Activated CD4-positive, alpha-beta T cell treated with anti-CD3 and anti-CD28 coated beads for 1 hour (primary cell): ENCODE measurements at places on chromosomes 11 and 22.

- DNase-seq: no peak
Observed at GRCh38 chr11:63543711-63544110, 7.1 kb downstream of the PLAAT4 start.

DNA sequence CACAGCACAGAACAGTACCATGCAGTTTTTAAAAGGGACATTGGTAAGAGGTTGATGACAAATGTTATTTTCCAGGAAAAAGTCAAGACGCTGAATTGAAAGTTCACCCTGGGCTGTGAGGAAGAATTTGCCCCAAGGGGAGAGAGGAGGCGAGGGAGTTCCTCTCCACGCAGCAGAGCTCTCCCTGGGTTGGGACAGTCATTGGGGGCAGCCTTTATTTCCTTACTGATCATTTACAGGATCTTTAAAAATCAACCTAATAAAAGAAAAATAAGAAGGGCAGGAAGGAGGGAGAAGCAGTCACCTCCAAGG lies 49.9 kb upstream of the WNT7B start:
- no peak for DNase-seq

- DNase-seq: no peak
Observed at GRCh38 chr22:45582955-45583320, 80.3 kb downstream of the FBLN1 start.

GRCh38 chr11:15810525-15810924 lies 545.8 kb downstream of the SOX6 start:
- no peak for DNase-seq

GRCh38 chr22:35839841-35840301 lies 122.2 kb downstream of the APOL5 start:
- DNase-seq: no peak

DNA sequence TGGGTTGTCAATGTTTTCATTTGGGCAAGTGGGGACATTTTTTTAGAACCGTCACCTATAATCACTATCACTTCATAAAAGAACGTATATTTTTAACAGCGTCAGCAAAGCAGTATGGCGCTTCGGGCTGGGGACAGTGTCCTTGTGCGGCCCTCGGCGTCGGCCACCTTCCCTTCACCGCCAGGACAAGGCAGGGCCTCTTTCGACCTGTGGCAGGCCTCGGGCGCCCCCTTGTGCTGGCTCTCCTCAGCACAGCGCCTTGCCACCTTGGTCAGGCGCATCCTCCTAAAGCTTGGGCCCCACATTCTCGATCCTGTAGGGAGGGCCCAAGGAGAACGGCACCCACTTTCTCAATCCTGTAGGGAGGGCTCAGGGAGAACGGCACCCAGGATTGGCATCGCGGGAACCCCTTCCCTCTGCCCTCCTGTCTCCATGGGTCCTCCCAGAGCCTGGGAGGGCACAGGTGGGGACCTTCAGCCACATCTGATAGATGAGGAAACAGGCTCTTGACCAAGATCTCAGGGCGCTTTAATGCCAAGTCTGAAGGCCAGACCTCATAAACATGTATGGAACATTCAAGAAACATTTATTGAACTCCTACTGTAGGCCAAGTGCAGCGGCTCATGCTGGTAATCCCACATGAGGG lies 11.5 kb upstream of the FADD start:
- DNase-seq: peak; percentile 25

- no peak for DNase-seq
Observed at GRCh38 chr11:18056561-18057181, 10.6 kb upstream of the TPH1 start.

DNA sequence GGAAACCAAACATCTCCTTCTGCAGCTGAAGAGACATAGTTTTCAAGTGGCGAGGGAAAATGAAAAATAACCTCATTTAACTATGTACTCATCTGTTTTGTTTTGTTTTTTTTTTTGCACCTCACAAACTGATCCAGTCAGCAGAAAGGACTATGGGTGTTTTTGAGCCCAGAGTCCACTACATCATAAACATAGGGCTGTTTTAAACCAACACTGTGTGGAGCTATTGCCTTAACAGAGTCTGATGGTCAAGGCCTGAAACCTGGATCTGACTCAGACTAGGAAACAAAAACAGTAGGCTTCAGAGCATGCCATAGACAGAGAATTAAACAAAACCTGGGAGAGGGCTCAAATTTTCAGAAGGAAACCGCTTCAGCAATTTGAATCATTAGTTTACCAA lies 99.3 kb upstream of the FSHB start:
- no peak for DNase-seq

DNA sequence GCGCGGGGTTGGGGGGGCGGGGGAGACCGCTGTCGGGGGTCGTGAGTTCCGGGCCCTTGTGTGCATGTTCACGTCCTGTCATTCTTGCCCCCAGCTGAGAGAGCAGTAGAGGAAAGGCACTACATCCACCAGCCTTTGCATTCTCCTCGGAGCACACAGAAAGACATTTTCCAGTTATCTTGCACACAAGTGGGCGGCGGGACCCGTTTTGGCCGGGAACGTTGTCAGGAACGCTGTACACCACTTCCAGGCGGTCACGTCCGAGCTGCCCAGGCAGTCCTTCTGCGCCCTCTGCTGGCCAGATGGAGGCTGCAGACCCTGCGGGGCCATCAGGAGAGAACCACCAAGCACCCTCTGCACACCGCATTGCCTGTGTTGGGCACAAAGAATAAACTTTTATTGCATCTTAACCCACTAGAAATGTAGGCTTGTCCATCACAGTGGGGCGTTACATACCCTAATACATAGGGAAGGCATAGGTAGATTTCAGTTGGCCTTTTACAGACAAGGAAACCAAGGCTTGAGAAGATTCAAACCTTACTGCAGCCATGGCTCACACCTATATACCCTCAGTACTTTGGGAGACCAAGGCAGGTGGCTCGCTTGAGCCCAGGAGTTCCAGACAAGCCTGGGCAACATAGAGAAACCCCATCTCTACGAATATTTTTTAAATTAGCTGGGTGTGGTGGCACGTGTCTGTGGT lies 2.8 kb upstream of the CDKN1C start:
- DNase-seq: peak; percentile 74

DNA sequence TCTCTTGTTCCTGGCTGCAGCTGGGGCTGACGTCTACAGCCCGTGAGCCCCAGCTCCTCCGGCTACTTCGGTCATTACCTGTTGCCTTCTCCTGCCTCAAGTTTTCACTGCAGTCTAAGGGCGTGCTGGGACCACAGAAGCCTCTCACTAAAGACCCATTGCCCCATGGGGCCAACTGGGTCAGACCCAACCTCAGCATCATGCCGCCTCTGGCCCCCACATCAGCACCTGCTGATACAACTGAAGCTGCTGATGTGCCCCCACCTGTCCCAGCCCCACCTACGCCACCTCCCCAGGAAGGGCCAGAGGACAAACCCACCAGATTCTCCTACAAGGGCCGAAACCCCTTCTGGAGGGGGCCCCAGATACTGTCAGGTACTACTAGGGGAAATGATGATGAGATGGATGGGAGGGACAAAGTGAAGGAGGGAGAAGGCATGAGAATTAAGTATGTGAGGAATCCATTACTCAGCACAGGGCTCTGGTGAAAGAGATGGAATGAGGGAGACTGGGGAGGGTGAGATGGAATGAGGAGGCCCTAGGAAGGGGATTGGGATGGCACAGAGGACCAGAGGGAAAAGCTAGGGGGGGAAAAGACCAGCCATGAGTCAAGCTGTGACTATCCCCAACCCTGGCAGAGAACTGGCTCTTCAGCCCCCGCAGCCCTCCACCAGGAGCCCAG lies 5.1 kb downstream of the C11orf42 start:
- DNase-seq: no peak

DNA sequence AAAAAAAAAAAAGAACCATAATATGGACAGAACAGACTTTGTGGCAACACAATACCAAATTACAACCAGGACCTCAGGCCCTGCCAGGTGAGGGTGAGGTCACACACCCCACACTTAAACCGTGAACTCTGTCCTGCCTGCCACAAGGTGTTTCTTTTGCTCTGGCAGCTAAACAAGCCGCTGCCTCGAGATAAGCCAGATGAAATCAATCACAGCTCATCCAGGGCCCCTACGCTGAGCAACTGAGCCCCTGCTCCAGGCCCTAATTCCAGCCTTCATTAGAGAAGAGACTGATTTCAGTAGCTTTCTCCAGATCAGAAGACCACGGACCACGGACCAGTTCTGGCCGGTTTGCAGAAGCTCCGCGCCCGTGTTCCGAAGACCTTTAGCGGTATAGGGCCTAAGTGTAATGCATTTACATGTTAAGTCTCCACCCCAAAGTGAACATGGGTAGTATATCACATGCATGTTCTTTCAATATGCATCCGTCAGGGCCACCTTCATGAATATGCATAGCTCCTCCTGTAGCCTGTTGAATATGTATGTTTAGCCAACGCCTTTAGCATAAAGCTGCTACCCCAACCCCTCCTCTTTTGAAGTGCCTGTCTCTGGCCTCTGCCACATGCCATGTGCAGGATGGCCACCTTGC lies 14.8 kb upstream of the RAC2 start:
- DNase-seq: no peak

DNA sequence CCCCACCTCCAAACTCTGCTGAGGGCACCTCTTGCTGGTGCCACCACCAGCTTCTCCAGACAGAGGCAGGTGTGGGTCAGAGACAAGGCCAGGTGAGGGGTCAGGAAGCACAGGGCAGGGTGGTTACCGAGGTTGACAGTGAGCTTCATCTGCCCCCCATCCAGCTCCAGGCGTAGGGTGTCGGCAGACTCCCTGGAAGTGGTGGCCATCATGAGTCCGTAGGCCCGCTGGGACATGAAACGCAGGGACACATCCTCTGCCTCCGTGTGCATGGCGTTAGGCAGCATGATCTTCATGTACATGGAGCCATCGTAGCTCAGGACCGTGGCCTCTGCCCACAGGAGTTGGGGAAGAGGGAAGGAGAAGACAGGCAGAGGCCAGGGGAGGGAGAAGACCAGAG lies 62.8 kb downstream of the NRXN2 start:
- no peak for DNase-seq

DNA sequence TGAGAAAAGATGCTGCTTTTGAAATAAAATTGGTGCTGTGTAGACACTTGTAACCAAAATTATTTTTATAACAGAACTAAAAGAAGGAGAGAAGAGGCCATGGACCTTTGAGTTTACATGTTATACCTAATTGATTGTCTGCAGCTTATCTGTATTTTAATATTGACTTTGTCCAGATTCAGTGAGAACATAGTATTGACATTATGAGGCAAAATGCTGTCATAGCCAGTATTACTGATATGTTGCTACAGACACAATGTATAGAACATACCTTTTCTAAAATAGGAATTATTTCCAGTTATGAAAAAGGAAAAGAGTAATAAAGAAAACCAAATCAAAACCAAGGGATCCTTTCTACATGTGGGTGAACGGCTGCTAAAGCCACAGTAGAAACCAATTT lies 11.5 kb upstream of the TECTA start:
- no peak for DNase-seq

- no peak for DNase-seq
Observed at GRCh38 chr11:115164774-115165173, 339.4 kb downstream of the CADM1 start.

DNA sequence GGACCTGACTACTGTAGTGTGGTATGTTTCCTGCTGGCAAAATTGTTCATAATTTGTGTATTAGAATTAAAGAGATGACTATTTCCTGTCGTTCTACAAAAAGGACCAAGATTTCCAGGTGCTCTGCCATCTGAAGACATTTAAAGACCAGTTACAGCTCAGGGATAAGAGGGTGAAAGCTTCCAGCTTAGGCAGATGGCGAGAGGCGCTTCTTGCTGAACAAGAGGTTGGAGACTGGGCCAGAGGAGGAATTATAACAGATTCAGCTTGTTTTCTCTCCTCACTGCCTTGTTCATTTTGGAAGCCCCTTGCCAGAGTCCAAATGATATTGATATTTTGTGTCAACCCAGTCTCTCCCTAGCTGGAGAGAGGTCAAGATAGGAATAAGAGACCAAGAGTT lies 23.1 kb upstream of the NNMT start:
- DNase-seq: no peak

- DNase-seq: peak; percentile 49
Observed at GRCh38 chr11:33893711-33894397, 2.0 kb upstream of the LMO2 start.

DNA sequence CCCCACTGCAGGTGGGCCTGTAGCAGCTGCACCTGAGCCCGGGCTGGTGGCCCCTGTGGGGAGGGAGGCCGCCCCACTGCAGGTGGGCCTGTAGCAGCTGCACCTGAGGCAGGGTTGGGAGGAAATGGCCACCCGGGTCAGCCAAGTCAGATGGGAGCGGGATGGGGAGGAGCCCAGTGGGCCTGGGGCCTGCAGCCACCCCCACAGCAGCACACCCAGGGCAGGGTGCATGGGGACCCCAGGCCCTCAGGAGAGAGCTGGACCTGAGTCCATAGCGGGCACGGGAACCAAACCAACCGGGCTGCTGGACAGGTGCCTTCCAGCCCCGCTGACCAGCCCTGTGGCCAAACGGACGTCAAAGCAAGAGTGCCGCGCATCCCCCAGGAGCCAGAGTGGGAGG lies 61.7 kb downstream of the BRD1 start:
- peak; percentile 5 for DNase-seq

DNA sequence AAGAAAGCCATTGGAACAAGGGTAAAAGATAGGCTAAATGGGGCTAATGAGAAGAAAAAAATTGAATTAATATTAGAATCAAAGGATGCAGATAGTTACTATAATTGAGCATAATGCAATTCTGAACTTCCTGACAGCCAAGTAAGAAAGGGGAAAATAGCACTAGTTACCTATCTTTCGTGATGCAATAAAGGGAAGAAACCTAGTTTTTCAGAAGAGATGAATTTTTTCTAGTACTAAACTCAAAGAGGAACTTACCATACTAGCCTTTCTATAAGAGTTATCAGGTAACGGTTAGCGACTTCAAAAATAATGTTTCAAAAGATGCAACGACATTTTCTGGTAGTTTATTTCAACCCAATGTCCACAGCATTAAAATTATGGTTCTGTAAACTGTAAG lies 8.8 kb upstream of the WT1 start:
- DNase-seq: no peak

- DNase-seq: no peak
Observed at GRCh38 chr11:24587635-24588034, 90.8 kb downstream of the LUZP2 start.

DNA sequence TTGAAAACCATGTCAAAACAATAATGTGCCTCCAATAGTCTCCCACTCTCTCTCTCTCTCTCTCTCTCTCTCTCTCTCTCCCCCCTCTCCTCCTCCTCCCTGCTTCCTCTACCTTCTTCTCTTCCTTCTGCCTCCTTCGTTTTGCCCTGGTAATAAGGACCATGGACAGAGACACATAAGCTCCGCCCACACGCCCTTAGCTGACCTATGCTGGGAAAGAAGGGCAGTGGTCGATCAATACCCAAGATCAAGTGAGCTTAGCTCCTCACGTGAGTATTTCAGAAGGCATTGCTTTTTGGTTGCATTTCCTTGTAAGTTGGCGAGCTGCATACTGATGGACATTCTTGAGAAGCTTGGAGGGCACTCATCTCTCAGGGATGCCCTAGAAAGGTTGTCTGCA lies 194.8 kb downstream of the MIAT start:
- no peak for DNase-seq
